Activated CD4-positive, CD25-positive, alpha-beta regulatory T cell treated with anti-CD3 and anti-CD28 coated beads, Interleukin-2, amount 50 U/mL, for 24 hours (primary cell): ENCODE measurements at places on chromosomes 13 and 19.

GRCh38 chr19:37931881-37932655 lies 25.1 kb downstream of the SIPA1L3 start:
- no peak for ATAC-seq

- no peak for ATAC-seq
Measured at GRCh38 chr13:38042771-38043170, 173.2 kb upstream of the TRPC4 start.

- ATAC-seq: no peak
Measured at GRCh38 chr13:101383595-101383994, 32.7 kb downstream of the NALCN start.

GRCh38 chr19:2392366-2392765 lies 32.3 kb downstream of the TMPRSS9 start:
- no peak for ATAC-seq

GRCh38 chr19:40962460-40962961 lies 28.6 kb upstream of the CYP2B6 start:
- no peak for ATAC-seq

DNA sequence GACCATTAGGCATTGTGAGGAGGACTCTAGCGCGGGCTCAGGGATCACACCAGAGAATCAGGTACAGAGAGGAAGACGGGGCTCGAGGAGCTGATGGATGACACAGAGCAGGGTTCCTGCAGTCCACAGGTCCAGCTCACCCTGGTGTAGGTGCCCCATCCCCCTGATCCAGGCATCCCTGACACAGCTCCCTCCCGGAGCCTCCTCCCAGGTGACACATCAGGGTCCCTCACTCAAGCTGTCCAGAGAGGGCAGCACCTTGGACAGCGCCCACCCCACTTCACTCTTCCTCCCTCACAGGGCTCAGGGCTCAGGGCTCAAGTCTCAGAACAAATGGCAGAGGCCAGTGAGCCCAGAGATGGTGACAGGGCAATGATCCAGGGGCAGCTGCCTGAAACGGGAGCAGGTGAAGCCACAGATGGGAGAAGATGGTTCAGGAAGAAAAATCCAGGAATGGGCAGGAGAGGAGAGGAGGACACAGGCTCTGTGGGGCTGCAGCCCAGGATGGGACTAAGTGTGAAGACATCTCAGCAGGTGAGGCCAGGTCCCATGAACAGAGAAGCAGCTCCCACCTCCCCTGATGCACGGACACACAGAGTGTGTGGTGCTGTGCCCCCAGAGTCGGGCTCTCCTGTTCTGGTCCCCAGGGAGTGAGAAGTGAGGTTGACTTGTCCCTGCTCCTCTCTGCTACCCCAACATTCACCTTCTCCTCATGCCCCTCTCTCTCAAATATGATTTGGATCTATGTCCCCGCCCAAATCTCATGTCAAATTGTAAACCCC lies 2.8 kb upstream of the CEACAM5 start:
- ATAC-seq: no peak

DNA sequence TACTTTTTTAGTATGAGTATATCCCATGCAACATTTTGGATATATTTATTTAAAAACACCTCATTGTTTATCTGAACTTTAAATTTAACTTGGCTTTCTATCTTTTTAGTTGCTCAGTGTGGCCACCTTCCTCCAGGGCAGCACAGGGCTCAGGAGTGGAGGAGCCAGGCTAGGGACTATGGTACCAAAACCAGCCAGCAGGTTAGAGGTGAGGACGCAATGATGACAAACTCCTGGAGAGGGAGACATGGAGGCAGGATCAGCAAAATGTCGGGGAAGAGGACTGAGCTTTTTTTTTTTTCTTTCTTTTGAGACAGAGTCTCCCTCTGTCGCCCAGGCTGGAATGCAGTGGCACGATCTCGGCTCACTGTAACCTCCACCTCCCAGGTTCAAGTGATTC lies 29.6 kb upstream of the CALM3 start:
- no peak for ATAC-seq

- ATAC-seq: no peak
Measured at GRCh38 chr13:43979492-43979891, 99.8 kb downstream of the LACC1 start.

DNA sequence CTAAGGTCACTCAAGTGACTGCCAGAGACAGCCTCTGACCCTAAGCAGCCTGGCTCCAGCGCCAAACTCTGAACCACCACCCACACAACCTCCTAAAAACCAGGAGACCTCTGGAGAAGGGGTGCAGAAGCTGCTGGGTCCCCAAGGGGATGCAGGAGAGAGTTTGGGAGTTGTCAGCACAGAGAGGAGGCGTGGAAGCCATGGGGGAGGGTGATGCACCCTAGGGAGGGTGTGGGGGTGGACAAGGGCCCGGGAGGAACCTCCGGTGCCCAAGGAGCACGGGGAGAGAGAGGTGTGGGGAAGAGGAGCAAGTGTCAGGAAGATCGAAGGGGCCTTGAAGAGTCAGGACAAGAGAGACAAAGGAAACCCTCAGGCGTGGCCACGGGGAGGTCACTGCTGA lies 2.1 kb upstream of the HIPK4 start:
- ATAC-seq: no peak

DNA sequence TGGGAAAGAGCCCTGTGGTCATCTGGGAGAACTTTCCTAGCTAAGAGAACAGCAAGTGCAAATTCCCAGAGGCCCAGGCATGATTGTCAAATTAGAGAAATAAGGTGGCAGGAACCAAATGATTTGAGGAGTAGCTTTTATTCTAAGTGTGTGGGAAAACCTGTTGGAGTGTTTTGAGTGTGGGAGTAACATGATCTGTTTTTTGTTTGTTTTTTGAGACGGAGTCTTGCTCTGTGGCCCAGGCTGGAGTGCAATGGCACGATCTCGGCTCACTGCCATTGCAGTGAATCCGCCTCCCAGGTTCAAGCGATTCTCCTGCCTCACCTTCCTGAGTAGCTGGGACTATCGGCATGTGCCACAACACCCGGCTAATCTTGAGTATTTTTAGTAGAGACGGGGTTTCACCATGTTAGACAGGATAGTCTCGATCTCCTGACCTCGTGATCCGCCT lies 2.4 kb downstream of the SAE1 start:
- ATAC-seq: no peak

DNA sequence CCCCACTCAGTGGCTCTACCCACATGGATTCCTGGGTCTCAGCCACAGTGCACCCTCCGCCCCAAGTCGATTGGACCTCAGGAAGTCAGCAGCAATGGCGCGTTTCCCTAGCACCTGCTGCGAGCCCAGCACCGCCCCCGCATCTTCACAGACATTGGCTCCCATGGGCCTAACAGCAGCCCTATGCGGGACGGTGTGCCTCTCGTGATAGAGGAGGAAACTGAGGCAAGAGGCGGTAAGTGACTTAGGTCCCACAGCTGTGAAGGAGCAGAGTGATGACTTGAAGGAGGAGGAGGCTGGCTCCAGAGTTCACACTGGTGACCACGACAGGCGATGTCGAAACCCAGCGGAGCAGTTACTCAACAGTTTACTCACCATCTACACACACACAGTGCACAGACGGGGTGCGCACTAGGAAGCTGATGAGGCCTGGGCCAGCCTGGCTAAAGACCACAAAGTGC lies 104.5 kb upstream of the SOX1 start:
- ATAC-seq: no peak

- ATAC-seq: no peak
Measured at GRCh38 chr13:28582892-28583240, 76.1 kb upstream of the POMP start.

GRCh38 chr13:27117952-27118351 lies 53.7 kb downstream of the USP12 start:
- ATAC-seq: no peak

DNA sequence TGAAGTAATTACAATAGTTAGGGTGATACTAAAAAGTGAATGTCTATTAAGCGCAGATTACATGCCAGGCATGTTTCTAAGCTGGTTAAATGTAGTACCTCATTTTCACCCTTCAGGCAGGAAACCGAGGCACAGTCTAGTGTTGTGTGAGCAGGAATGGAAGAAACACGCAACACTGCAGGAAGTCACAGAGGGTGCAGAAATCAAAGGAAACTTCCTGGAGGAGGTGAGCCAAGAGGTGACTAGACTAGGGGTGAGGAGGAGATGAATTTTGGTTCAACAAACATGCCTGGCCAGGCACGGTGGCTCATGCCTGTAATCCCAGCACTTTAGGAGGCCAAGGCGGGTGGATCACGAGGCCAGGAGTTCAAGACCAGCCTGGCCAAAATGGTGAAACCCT lies 41.8 kb downstream of the ZNF473 start:
- ATAC-seq: no peak

DNA sequence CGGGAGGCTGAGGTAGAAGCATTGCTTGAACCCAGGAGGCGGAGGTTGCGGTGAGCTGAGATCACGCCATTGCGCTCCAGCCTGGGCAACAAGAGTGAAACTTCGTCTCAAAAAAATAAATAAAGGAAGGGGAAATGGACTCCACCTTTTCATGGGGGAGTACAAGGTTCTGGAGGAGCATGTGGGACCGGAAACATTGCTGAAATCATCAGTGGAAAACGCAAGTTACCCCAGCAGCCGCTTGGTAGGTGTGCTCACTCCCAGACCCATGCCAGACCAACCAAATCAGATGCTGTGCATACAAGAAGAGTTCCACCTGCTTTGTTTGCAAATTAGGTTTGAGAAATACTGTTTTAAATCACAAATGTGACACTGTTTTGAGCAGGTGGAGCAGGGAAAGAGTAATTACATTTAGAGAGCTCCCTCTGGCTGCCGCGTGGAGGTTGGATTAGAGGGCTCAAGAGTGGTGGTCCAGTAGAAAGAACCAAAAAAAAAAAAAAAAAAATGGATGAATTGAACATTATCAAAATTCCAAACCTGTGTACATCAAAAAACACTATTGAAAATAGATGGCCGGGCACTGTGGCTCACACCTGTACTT lies 4.9 kb downstream of the ERICH4 start:
- no peak for ATAC-seq
